NCI-H1694 treated with DMSO at 0.1 percent for 48 hours (cell line): ENCODE measurements at places on chromosomes 3 and 15.

DNA sequence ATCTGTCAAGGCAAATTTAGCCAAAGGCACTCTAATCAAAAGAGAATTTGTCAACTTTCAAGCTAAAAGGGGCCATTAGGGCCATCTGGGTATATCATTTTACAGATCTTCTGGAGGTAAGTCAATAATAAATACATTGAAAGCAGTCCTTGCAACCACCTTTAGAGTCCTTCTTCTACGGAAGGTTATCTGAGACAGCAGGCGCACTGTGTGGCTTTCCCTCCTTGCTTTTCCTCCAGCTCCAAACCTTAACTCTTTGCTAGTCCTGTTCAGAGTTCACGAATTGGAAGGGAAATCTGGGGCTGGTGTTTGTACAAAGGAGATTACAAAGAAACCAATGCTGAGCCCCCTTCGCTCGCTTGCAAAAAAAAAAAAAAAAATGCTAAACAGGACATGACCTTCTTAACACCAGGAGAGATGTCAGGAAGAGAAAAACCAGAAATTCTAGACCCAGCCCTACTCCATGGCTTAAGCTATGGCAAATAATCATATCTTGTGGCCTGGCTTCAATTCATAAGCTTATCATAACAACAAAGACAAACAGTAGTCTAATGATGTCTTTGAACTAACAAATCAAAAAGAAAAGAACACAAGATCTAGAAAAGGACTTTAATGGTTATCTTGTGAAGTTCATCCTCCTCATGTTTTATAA is 215.7 kb downstream of the STT3B start:
- DNase-seq, result no peak

DNA sequence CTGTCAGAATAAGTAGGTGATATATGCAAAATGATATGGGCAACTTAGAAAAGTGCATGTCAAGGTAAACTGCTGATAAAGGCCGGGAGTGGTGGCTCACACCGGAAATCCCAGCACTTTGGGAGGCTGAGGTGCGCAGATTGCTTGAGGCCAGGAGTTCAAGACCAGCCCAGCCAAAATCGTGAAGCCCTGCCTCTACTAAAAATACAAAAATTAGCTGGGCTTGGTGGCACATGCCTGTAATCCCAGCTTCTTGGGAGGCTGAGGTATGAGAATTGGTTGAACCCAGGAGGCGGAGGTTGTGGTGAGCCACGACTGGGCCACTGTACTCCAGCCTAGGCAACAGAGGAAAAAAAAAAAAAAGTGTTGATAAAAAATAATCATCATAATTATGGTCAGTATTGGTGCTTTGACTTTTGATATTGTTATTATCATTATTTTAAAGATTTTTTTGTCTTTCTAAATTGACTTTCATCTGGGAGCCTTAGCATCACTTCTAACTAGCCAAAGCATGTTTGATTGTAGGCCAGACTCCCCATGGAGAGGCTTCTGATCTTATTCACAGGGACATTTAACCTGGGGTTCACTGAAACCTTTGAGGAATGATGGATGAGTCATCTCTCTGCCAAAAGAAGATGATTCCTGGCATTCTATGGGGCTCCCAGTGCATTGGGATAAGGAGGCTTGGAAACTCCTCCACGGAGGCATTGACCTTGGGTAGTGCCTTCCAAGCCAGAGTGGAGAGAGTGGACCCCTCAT is 5.6 kb downstream of the ZBTB38 start:
- no peak for DNase-seq

GRCh38 chr3:31444220-31445142 is 88.2 kb upstream of the STT3B start:
- DNase-seq, result no peak

DNA sequence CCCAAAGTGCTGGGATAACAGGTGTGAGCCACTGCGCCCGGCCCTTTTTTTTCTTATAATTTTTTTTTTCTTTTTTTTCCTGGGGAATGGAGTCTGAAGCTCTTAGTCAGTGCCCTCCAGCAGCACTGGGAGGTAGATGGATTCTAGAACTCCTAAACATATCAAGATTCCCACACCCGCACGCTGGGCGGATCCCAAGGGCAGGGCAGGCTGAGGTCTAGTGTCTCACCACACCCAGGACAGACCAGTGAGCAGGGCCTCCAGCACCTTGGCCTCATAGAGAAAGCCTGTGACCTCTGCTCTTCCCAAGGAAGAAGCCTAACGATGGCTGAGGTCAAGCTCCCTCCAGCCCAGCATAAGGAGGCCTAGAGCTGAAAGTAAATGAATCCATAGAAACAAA is 153.7 kb upstream of the MEF2A start:
- DNase-seq, result no peak

DNA sequence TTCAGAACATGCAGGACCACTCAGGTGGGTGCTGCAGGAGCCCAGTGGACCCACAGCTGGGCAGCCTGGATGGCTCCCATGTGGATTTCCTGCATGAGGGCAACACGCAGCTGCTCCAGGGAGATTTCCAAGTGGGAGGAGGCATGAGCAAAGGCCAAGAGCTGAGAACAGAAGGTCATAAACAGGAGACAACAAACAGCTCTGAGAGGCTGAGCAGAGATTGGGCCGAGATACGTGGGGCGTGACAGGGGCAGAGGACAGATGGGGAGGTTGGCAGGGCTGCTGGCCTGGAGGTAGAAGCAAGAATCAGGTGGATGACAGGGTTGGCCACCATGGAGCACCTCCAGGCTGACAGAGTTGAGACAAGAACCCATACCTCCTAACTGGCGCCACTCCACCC is 2.9 kb downstream of the PHGR1 start:
- DNase-seq, result peak; percentile 61

DNA sequence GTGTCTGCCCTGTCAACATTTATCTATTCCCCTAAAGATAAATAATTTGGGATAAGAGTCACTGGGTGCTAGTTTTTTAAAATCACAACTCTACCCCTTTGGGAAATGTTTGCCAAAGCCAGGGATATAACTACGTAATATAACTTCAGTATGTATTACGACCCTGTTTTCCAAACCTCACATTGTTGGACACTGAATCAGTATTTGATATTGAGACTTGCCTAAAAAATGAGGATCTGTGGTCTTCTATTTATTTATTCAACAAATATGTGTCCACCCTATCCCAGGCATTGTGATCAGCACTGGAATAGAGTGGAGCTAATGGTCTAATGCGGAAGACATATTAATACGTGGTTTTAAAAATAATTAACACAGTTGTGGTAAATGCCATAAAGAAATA is 4.5 kb upstream of the MGA start:
- DNase-seq, result no peak
